ENCODE measurements at places on chromosomes 12 and 14.

GRCh38 chr14:72063761-72064282, 131.6 kb downstream of the RGS6 start:
- DNase-seq, result no peak

DNA sequence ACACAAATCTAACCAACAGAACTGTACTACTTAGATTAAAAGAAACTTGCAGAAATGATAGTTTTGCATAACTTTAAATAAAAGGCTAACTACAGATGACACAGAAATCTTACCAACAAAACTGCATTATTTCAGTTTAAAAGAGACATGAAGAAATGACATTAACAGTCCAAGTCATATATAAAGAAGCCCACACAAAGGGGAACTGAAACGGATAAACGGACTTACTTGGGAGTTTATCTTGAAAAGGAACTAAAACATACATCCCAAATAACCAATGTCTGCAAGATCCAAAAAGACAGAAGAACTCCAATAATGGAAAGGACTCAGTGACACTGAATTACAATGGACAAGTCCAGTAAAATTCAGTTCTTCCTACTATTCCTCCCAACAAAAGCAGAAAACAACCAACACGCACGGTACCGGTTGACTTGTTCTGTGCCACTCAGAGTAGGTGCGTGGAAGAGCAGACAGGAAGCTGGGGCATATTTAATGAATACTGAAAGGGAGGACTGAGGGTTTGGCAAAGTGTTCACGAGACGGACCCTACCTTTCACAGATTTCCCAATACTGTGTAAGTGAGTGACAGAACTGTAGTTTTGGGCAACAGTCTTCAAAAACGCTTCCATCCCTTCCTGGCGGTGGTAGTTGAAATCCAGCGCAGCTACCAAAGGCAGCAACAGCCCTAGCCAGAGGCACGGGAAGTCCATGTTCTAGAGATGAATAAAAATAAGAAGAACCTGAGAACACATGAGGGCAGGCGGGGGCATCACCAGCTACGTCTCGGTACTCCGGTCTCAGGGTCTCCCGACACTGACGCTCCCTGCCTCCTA, 627 bp downstream of the CPM start:
- peak; percentile 2 for DNase-seq

DNA sequence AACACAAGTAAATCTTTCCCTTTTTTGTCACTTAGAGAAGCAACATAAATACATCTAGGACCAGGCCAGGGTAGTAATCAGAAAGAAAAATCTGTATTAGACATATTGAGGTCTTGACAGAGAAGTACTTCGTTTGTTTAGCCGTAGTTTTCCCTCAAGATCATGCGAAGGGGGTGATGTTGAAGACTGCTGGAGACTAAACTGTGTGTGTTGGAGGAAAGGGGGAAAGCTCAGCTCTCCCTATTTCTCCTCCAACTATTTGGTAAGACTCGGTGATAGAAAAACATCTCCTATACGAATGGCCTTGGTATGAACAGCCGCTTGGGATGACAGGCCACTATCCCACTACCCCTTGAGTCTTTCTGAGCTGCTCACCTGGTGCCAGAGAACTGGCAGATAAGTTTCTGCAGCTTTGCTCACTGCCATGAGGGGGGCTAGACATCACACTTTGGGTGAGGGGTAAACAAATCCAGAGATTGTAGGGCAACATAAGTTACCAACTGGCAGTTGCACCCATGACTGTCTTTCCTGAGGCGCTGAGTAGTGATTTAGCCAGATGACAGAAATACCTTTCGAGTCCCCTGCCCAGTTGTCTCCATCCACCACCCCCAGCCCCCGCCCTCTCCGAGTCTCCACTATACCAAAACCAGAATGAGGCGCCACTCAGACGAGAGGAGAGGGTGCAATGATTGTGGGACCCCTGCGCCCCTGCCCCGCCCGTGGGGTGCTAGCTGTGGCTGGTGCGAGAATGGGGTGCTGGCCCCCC, 685 bp downstream of the VAMP1 start:
- no peak for DNase-seq

GRCh38 chr12:128033473-128033872, 233.5 kb upstream of the TMEM132C start:
- DNase-seq, result no peak

GRCh38 chr12:89319606-89320005, 32.7 kb downstream of the DUSP6 start:
- no peak for DNase-seq

DNA sequence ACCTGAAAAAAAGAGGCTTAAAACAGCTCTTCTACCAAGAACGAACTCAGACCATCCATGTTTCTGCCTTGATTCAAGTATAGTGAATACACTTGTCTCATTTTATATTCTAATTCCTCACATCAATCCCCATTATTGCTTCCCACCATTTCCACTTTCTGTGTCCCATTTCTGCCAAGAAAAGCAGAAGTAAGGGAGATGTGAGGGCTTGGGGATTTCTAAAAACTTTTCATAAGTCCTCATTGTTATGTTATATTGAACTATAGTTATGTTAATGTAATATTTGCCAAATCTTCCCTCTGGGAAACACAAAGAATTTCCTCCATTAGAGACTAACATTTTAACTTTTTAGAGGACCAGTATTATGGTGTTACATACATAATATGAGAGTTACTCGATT, 48.2 kb upstream of the PSMA6 start:
- DNase-seq, result no peak

GRCh38 chr12:113819495-113819894, 146.6 kb downstream of the RBM19 start:
- DNase-seq, result no peak

- DNase-seq, result no peak
Observed at GRCh38 chr12:5593086-5593485, 161.2 kb downstream of the NTF3 start.

DNA sequence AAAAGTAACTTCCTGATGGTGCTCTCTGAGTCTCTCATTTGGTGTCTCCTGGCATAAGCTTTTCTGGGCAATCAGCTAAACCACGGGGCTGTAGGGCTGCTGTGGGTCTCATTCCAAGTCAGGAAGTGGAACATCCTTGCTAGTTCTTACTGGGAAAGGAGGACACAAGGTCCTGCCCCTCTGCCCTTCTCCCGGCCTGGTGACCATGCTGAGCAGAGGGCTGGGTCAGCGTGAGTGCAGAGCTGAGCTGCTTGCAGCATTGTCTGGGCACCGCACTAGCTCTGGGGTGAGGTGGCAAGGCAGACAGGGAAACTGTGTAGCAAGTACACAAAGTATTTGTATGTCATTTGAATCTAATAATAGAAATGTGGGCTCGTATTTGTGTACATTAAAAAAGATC, 45.0 kb upstream of the ASPG start:
- no peak for DNase-seq

- DNase-seq, result no peak
Observed at GRCh38 chr14:58540749-58541632, 96.8 kb upstream of the DACT1 start.

DNA sequence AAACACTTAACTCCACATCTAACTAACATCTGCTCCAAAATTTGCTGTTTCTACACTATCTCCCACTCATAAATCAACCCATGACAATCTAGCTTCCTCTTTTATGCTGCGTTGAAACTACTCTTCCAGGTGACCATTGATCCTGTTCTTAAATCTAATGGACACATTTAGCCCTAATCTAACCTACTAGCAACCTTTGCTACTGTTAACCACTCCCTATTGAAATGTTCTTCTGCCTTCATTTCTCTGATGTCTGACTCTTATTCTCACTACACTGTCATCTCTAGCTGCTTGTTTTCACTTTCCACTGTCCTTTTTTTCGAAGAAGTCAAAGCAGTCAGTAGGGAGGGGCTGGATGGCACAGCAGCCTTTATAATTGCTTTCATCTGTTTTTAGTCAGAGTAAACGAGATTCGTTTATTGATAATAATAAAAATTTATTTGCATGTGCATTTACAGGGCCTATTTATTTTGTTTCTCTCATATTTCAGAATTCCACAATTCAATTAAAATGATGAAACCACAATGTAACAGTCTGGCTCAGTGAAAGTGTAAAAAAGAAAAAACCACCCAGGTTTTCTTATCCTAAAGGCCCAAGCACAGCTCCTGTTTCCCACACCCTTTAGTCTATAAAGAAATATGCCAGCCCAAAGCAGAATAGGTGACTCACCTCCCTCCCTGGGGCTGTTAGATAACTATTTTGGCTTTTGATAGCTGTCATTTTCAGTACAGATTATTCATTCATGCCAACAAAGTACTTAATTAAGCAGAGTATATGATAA, 44.9 kb downstream of the ATP2B1 start:
- no peak for DNase-seq

- DNase-seq, result no peak
Observed at GRCh38 chr12:85369365-85370154, 89.5 kb downstream of the ALX1 start.

GRCh38 chr14:88496414-88496813, 58.4 kb downstream of the PTPN21 start:
- DNase-seq, result no peak
